ENCODE measurements at places on chromosomes 13 and 19. TPM values are rescaled to one million over a fixed set of nuclear protein-coding genes. Genes with fewer than 3 reads are reported as not detected.

Gene PSG7
- polyA plus RNA-seq: not detected

Gene CAPN12
- polyA plus RNA-seq: 13.4 TPM

Gene RYR1
- 0.04 TPM for polyA plus RNA-seq

Gene XPO4
- polyA plus RNA-seq: 10.1 TPM

Gene RAB3A
- 0.60 TPM for polyA plus RNA-seq

Gene CYP4F12
- not detected for polyA plus RNA-seq
